ENCODE measurements at places on chromosomes 4 and X.
A peak's percentile ranks its signal among the peaks of the same experiment; 100 is the strongest.

DNA sequence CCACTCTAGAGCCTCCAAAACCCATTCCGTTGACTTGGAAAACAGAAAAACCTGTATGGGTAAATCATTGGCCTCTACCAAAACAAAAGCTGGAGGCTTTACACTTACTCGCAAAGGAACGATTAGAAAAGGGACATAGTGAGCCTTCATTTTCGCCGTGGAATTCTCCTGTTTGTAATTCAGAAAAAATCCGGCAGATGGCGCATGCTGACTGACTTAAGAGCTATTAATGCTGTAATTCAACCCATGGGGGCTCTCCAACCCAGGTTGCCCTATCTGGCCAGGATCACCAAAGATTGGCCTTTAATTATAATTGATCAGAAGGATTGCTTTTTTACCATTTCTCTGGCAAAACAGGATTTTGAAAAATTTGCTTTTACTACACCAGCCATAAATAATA is 60.8 kb downstream of the ZNF732 start:
- DNase-seq = peak; percentile 20

DNA sequence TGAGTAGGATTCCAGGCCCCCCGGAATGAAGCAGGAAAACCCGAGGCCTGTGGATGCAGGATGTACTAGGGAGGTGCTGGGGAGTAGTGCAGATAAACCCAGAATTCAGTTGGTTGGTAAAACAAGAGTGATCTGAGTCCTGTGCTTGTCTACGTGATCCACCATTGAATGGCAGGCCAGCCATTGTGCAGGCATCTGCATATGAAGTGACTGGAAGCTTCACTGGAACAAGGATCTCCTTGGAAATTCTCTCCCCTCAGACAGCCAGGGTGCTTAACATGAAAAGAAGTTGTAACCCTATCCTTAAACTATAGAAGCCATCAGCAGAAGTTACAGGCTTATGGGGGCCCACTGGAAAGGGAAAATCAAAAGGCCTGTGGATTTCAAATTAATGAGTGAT is 656 bp upstream of the GSPT2 start:
- DNase-seq = no peak

DNA sequence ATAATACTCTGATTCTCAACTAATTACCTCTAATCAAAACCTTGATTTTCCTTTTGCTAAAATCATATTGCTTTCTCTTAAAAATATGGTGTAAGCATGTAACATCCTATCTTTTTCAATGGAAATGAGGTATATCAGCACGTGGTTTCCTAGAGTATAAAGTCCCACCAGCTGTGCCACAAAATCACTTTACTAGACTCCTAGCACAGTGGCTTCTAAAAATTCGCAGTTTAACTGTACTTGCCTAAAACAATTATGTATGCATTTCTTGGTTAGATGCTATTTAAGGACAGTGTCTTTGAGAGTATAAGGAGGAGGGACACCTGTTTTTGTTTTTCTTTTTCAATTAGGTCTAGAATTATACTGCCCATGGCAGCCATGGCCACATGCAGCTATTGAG is 62.8 kb downstream of the GK start:
- no peak for DNase-seq

DNA sequence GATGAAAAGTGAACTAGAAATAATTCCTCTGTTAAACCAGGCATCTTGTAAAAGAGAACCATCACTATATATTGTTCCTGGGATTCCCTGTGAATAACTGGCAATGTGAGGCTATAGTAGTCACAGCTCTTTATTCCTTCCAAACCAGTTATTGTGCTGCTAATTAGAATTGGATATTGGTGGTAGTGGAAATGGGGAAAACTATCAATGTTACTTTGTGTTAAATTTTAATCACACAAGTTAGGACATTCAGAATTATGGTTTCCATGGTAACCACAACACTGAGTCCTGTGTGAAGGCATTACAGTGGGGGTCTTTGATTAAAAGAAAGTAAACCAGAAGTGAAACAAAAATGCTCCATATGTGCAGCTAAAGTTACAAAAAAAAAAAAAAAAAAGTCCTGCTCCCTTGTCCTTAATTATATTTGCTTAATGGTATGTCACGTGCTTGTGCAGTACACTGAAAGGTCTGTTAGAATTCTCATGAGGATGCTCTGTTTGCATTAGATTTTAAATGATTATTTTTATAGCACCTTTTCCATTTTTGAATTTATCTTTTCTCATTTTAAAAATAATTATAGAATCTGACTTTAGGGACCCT is 200.4 kb downstream of the ADGRL3 start:
- no peak for DNase-seq

DNA sequence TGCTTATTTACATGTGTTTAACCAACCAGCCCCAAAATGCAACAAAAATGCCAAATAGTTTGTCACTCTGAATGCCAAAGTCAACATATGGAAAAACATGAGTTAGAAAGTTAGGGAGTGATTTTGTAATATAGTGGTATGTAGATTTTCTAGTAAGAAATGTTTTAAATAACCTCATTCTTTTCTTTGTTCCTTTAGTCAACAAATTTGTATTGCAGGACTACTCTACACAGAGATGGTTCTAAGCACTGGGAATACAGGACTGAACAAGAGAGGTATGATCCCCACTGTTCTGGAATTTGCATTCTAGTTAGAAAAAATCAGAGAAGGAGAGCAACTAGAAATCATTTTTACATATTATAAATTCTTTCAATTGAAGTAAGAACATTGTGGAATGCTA is 218.8 kb upstream of the ANXA10 start:
- DNase-seq = no peak

DNA sequence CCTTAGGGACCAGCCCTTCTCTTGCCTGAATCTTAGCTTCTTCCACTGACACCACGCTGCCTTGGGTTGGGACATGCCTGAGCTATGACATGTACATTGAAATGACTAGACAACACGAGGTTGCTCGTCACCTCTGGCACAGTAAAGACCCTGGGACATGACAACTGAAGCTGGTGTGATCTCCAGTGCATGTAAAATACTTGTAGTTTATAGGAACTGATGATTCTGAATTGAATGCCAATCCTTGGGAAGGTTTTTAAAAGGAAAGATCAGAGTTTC is 100.7 kb upstream of the PGRMC2 start:
- no peak for DNase-seq

DNA sequence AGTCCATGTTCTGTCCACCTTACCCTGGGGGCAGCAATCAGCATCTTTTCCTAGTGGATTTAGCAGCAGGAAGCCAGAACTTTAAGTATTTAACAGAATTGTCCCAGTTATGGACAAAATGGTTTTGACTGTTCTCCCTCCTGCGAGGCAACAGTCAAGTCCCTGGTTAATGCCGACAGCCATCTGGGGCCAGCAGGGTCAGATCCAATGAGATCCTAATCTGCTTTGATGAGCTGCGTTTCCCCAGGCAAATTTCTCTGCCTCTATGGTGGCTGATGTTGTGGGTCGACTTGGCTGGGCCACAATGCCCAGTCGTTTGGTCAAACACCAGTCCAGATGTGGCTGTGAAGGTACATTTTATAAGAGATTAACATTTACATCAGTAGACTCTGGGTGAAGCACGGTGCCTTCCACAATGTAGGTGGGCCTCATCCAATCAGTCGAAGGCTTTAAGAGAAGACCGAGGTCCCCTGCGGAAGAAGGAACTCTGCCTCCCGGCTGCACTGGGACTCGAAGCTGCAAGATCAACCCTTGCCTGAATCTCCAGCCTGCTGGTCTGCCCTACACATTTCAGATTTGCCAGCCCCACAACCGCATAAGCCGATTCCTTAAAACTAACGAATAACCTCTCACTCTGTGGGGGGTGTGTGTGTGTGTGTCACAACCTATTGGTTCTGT is 89.0 kb upstream of the C4orf50 start:
- DNase-seq = no peak

- no peak for DNase-seq
Measured at GRCh38 chrX:1274786-1275185, 6.2 kb downstream of the CSF2RA start.

DNA sequence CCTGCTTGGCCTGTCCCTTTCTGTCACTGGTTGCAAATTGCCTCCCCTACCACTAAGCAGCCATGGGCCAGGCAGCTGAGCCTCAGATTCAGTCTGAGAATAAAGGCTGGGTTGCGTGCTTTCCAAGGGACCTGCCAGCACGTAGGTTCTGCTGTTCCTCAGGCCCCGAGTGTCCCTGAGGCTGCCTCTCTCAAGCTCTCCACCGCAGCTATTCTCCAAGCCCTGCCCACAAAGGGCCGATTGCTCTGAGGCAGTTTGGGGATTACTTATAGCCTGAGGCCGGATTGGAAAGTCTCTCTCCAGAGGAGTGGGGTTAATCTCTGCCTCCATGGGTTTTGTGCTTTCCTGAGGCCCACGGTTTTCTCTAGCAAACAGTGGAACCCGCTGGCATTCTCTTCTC is 590.7 kb downstream of the BCOR start:
- DNase-seq = no peak

DNA sequence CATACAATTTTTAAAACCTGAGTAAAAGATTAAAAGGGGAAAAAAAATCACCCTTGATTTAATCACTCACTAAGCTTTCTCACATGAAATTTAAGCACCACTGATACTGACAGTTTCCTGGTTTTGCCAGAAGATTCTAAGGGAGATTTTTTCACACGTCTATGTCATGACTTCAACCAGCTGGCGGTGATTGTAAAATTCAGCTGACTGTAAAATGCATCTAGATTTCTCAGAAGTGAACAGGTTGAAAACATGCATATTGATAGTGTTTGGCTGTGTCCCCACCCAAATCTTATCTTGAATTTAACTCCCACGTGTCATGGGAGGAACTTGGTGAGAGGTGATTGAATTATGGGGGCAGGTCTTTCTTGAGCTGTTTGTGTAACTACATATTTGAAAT is 566.8 kb downstream of the PCDH18 start:
- DNase-seq = no peak

GRCh38 chr4:79920163-79920853 is 152.7 kb downstream of the ANTXR2 start:
- no peak for DNase-seq

GRCh38 chr4:134777606-134778005 is 576.0 kb upstream of the PABPC4L start:
- DNase-seq = no peak

- no peak for DNase-seq
Measured at GRCh38 chrX:2316534-2316933, 184.2 kb downstream of the DHRSX start.

GRCh38 chrX:24485323-24485722 is 20.2 kb downstream of the PDK3 start:
- no peak for DNase-seq

- DNase-seq = no peak
Measured at GRCh38 chr4:78205591-78205990, 148.5 kb downstream of the FRAS1 start.

GRCh38 chr4:80876810-80877209 is 153.7 kb upstream of the BMP3 start:
- DNase-seq = no peak

GRCh38 chr4:26821031-26821430 is 39.6 kb upstream of the STIM2 start:
- no peak for DNase-seq

DNA sequence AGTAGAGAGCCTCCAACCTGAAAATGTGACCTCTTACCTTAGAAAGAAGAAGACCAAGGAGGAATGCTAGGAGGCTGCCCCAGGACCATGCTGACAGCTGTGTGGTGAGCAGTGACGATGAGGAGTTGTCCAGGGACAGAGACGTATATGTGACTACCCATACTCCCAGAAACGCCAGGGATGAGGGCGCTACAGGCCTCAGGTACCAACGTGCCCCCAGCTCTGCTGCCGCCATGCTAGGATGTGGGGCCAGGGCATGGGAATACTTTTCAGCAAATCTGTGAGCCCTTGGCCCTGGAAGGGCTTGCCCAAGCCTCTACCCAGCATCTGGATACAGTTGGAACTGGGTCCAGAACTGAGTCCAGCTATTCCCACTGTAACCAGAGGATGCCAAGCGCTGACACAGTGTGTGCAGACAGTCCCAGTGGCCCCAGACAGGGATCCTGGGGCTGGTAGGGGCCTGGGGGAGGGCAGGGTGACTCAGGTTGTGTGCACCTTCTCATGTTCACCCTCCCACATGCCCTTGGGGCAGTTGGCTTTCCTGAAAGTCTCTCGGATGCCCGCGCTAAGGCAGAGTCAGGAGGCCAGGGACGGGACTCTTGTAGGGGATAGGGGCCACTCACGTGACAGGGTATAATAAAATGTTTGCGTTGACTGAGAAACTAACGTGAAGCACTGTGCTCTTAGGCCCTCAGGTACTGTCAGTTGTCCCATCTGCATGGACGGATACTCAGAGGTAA is 23.9 kb upstream of the FAM193A start:
- DNase-seq = no peak

GRCh38 chrX:9638871-9639270 is 126.8 kb downstream of the GPR143 start:
- no peak for DNase-seq

GRCh38 chrX:6262959-6263358 is 34.3 kb upstream of the NLGN4X start:
- no peak for DNase-seq

DNA sequence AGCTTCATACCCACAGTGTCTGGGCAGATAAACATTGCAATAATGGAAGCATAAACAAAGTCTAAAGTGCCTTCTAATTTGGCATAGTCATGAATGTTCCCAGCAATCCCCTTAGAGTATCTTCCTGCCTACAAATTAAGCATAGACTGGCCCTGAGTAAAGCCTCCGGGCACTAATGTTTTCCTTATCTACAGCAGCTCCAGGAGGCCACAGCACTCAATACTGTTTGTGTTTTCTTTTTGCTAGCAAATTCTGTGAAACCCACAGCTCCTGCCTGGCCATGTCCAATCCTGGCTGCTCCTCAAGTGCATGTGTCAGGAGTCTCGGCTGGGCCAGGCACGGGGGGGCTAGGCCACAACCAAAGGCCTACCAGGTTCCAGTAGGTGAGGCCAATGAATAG is 102.7 kb upstream of the TBC1D9 start:
- no peak for DNase-seq

- no peak for DNase-seq
Measured at GRCh38 chr4:78720994-78721677, 55.0 kb upstream of the BMP2K start.

DNA sequence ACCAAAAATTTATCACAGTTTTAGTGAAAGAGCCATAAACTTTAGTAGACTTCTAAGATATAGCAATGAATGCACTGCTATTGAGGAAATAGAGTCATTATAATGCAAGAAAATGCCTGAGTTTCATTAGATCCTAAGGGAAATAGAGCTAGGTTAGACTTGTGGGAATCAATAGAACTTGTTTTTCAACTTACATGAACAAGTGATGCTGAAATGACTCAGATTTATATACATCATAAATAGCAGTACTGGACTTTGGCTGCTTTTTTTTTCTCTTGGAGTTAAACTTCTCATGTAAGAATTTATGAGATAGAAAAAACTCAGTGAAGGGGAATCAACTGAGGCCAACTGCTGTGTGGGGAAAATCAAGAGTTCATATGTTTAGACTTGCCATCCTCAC is 216.5 kb upstream of the AADAT start:
- DNase-seq = no peak

- no peak for DNase-seq
Measured at GRCh38 chr4:165966833-165967232, 93.8 kb downstream of the TLL1 start.

DNA sequence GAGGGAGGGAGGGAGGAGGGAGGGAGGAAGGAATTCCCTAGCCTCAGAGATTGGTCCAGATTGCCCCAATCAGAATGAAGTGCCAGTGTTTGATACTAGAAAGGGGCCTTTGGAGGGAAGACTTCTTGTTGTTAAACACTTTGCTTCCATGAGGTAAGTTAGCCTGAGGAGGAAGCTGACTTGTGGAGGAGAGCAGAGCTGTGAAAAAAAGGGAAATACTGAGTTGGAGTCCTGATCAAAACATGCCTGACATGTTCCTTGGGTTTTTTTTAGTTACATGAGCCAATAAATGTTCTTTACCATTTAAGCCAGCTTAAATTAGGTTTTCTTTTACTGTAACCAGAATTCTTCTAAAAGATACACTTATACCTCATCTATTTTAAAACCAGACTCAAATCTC is 57.6 kb downstream of the GSX2 start:
- DNase-seq = no peak

Measured in activated naive CD8-positive, alpha-beta T cell treated with anti-CD3 and anti-CD28 coated beads, Interleukin-2, amount 50 U/mL, for 16 hours (primary cell).